Activated B cell treated with CpG ODN at 0.5 μM for 24 hours (primary cell): ENCODE measurements at places on chromosomes 2 and 18.

GRCh38 chr18:31577195-31577594 lies 14.5 kb upstream of the TTR start:
- no peak for DNase-seq

DNA sequence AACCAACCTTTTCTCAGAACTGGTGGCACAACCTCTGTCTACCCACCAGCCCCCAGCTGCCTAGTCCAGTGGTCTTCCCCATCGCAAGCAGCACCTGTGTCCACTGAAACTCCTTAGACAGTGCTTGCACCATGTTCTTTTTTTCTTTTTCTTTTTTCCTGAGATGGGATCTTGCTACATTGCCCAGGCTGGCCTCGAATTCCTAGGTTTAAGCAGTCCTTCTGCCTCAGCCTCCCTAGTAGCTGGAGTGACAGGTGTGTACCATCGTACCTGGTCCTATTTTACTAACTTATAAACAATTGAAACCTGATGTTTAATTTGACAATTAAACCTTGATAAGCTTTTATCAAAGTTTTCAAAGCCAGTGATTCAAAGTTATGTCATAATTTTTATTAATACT lies 30.8 kb downstream of the SANBR start:
- no peak for DNase-seq

DNA sequence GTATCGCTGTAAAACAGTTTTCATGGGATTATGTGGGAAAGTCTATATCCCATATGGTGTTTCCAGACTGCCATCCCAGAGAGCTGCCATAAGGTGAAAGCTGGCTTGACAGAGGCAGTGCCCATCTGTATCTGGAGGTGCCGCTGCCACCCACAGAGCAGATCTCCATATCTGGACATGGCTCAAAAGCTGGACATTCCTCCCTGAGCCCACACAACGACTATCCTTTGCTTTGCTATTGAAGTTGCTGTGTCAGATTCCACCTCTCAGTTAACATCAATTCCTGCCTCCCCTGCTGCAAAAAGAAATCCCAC lies 55.2 kb downstream of the RND3 start:
- no peak for DNase-seq

DNA sequence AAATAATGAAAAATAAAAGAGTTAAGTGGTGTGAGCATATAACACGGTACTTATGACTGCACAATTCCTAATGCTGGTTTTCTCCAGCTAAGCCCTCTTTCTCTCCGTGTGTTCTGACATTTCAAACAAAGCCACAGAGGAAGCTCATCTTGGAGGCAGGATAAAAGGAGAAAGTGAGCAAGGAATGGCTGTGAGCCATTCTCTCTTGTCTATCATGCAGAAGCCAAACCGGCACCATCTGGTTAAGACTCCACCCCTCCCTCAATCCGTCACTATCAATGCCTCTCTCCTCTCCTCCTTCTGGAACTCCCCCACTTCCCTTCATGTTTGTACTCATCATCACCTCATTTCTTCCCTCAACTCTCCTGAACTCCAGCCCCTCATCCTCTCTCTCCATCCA lies 210.4 kb downstream of the TMEM163 start:
- no peak for DNase-seq

- no peak for DNase-seq
These were observed 6.0 kb upstream of the NCK2 start for GRCh38 chr2:105738658-105739241.

DNA sequence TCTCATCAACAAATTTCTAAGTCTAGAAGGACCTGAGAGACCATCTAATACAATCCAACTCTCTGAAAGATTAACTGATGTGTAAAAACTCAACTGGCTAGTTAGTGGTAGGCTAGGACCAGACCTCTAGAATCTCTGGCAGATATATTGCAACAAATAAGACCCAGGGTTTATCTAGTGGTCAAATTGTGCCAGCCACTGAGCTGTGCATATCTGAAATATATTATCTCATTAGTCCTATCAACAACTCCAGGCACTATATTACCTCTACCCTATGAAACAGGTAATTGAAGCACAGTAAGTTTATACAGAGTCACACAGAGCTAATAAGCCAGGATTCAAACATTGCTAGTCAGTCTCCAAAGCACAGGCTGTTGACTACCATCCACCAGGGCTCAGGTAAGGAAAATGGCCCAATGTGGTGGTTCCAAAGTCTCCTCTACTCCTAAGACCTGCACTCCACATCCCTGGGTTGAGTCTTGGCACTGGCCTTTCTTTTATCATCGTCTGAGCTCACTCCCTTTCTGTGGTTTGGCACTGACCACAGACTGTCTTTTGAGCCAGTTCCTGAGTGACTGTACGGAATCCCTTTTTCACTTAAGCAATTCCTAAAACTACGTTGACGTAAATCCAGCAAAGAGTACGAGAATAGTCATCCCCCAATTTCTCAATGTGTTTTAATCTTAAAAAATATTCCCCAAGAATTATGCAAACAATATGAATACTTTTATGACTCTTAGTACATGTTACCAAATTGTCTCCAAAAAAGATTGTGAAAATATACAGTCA lies 11.9 kb upstream of the PID1 start:
- no peak for DNase-seq

DNA sequence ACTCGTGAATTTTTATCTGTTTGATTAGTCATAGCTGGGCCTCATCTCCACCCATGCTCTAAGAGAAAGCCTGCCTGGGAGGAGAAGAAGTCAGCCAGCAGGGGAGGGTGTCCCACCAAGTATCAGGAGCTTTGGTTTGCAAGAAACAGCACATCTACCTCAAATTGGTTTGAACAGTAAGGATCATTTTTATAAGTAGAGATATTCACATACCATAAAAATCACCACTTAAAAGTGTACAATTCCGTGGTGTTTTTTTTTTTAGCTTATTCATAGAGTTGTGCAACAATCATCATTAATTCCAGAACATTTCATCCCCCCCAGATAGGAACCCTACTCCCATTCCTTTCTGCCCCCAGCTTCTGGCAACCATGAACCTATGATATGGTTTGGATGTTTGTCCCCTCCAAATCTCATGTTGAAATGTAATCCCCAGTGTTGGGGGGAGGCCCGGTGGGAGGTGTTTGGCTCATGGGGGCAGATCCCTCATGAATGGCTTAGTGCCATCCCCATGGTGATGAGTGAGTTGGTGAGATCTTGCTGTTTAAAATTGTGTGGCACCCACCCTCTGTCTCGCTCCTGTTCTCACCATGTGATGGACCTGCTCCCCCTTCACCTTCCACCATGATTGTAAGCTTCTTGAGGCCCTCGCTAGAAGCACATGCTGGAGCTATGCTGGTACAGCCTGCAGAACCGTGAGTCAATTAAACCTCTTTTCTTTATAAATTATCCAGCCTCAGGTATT lies 36.2 kb upstream of the HS6ST1 start:
- no peak for DNase-seq
